ENCODE measurements at places on chromosomes 5 and 9.

DNA sequence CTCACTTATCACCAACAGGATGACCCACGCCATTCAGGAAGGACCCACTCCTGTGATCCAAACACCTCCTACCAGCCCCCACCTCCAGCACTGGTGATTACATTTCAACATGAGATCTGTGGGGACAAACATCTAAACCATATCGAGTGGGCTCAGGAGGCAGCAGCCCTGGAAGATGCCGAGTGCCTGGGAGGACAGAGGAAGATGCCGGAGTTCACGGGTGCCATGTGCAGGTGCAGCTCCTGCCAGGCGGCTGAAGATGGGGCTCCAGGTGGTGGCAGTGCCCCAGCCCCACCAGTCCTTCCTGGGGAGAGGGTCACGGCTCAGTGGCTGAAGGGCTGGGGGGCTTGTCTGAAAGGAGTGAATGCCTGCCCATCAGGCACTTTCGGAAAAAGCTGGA is 6.1 kb upstream of the CEP72 start:
- no peak for DNase-seq

GRCh38 chr5:16673241-16674201 is 56.7 kb upstream of the RETREG1 start:
- DNase-seq = no peak

DNA sequence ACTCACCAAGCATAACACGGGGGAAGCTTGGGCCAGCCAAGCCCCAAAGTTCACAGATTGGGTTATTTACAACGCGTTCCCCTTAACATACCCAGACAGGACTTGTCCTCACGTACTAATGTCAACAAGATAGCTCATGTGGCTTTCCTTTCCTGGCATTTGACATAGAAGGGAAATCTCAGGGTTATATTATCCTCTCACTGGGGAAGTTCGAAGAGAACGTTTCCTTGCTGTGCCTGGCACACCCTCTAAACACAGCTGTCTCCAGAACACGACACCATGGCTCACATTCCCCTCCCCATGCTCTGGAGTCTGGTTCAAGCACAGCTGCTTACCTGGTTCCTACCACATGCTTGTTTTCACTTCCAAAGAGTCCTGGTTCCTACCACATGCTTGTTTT is 46.8 kb upstream of the OTULINL start:
- no peak for DNase-seq

- no peak for DNase-seq
Measured at GRCh38 chr5:38874948-38875456, 29.2 kb downstream of the OSMR start.

GRCh38 chr5:16980983-16981382 is 44.9 kb upstream of the MYO10 start:
- DNase-seq = peak; percentile 40

- peak; percentile 79 for DNase-seq
Measured at GRCh38 chr9:17017931-17018491, 116.8 kb upstream of the CNTLN start.

DNA sequence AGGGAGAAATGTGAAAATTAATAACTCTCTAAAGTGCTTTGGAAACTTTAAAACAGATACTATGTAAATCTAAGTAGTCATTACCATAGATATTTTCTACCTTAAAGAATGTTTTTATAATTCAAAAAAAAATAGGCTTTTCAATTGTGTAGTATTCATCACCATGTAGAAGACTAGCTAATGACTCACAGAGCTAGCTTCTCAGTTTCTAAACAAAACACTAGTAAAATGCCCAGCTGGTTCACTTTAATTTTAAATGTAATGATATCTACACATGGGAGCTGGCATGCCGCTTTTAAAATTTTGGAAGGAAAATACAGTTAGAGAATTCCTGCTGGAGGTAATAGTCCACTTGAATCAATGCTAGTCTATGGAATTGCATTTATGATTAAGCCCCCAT is 509.8 kb downstream of the CSNK1G3 start:
- peak; percentile 16 for DNase-seq

DNA sequence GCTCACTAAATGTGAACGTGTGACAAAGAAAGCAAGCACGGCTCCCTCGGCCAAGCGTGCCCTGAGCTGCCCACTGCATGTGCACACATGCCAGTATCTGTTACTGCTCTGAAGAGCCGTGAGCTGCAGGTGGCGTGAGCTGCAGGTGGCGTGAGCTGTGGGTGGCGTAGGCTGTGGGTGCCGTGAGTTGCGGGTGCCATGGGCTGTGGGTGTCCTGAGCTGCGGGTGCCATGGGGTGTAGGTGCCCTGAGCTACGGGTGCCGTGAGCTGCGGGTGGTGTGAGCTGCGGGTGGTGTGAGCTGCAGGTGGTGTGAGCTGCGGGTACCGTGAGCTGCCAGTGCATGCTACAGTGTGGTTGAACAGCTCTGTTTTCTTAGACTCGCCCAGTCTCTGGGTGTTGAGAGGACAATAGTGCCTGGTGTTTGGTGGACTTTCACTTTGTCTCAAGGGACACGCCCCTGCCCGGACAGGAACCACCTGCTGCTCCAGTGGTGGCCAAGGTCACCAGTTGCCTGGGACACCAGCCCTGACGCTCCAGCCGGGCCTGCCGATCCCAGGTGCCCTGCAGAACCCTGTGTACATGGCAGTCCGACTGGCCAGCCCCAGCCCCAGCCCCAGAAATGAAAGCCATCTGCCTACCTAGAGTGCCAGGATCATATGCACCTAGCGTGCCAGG is 6.7 kb downstream of the CCDC187 start:
- no peak for DNase-seq

- DNase-seq = no peak
Measured at GRCh38 chr9:82447343-82447742, 458.8 kb downstream of the SPATA31D1 start.

DNA sequence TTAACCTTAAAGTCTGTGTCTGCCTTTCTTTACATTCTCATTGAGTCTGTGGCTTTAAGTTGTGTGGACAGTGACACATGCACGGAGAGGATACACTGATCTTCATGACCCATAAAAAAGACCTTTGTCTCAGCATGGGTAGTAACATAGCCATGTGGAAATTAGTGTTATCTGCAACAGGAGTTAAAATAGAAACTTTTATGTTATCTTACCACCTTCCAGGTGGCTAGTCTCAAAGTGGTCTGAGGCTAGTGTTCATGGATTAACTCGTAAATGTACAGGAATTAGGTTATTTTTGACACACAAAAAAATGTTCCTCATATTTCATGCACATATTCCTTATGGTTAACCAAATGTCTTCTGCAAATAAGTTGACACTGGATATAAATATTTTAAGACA is 607.0 kb downstream of the ISL1 start:
- DNase-seq = no peak

GRCh38 chr9:36530224-36530623 is 42.5 kb upstream of the MELK start:
- no peak for DNase-seq

DNA sequence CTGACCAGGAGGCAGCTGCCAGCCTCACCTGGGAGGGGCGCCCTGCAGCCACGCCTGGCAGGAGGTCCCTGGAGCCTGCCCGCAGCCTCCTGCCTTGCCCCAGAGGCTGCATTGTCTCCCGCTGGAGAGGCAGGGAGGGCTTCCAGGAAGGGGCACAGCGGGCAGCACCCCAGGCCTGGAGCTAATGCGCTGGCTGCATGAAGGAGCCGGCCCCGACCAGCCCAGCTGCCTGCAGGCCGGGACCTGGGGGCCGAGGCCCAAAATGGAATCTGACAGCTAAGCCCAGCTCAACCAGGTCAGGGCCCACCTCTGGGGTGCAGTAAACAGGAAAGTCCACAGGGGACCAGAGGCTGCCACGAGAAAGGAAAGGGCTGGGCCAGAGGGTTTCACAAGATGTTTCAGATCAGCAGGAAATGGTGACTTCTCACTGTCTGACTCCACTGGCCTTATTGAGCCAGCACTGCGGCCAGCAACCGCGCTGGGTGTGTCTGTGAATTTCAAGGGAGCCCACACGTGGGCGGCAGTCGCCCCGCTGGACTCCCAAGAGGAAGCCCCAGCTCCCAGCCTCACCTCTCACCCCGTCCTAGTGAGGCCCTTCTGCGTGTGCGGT is 18.6 kb upstream of the NOTCH1 start:
- DNase-seq = peak; percentile 50

DNA sequence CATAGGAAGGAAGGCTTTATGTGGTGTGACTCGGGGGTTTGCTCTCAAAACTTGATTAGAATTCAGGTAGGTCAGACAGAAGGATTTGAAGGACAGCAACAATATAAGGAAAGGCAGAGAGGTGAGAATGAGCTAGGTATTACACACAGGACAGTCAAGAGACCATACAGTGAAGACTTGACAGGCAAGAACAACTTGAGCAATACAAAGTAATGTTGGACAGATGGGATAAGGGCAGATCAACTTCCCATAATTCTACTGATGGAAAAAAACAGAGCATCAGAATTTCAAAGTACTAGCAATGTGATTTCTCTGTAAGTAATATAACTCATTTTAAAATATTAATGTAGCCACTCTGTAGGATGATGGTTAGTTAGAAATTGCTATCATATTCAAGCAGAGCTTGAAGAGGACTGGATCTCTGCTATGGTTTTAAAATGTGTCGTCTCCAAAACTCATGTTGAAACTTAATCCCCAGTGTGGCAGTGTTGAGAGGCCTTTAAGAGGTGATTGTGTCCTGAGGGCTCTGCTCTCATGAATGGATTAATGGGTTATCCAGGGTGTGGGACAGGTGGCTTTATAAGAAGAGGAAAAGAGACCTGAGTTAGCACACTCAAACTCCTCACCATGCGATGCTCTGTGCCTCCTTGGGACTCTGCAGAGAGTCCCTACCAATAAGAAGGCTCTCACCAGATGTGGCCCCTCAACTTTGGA is 22.4 kb upstream of the HOMER1 start:
- no peak for DNase-seq

DNA sequence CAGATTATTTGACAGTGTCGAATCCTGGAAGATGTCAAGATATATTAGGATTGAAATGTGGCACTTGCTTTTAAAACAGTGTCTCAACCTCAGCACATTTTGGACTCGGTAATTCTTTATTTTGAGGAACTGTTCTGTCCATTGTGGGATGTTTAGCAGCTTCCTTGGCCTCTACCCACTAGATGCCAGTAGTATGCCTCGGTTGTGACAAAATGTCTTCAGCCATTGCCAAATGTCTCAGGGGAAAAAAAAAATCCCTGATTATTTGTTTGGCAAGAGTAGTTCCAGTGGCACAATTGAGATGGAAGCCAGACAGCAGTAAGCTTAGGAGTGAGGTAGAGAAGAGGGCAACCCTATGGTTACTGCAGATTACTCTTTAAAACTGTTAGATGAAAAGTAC is 694.5 kb upstream of the RIOK2 start:
- no peak for DNase-seq

GRCh38 chr9:108468364-108468763 is 387.4 kb downstream of the ACTL7B start:
- peak; percentile 39 for DNase-seq

- peak; percentile 47 for DNase-seq
Measured at GRCh38 chr5:174317256-174317894, 271.9 kb downstream of the NSG2 start.

DNA sequence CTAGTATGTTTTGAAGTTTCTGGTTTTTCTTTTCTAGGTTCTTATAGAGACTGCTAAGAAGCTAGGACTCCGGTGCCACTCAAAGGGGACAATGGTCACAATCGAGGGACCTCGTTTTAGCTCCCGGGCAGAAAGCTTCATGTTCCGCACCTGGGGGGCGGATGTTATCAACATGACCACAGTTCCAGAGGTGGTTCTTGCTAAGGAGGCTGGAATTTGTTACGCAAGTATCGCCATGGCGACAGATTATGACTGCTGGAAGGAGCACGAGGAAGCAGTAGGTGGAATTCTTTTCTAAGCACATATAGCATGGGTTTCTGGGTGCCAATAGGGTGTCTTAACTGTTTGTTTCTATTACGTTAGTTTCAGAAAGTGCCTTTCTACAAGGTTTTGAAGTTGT is 52.2 kb downstream of the MTAP start:
- peak; percentile 53 for DNase-seq

DNA sequence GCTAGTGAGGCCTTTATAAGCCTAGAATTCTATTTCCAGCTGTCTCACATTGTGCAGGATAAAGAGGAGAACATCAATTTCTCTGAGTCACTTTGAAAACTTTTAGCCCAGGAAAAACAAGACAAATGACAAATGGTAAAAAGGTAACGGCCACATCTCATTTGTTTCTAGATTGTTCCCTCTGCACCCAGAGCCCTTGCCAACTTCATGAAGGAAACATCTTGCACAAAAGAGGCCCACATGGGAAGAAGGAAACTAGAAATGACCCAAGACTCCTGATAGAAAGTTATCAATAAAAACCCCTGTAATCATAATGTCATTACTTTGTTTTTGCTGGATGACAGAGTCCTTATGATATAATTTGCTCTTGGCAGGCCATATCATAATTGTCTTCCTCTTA is 5.3 kb downstream of the DPYSL3 start:
- no peak for DNase-seq

Measured in fibroblast of skin of right biceps (primary cell).